ENCODE measurements at places on chromosomes 6 and 20. TPM values are rescaled to one million over a fixed set of nuclear protein-coding genes. Genes with fewer than 3 reads are reported as not detected.

Gene SPTLC3
- 10.0 TPM for total RNA-seq

Gene TMEM151B
- total RNA-seq, result not detected

Gene WFDC5
- total RNA-seq, result not detected

Gene CDH4
- total RNA-seq, result under 0.01 TPM

Gene CDH26
- under 0.01 TPM for total RNA-seq

Gene RNF217
- 8.1 TPM for total RNA-seq

Gene ZNF311
- 1.1 TPM for total RNA-seq

Gene PROKR2
- total RNA-seq, result not detected

Gene MAP7
- total RNA-seq, result 0.37 TPM

Gene CTCFL
- total RNA-seq, result not detected

Gene CALHM4
- total RNA-seq, result not detected

Gene DEFB132
- not detected for total RNA-seq

Gene GID8
- total RNA-seq, result 29.5 TPM

Gene CPNE1
- total RNA-seq, result 147 TPM

Gene TNFRSF21
- 30.1 TPM for total RNA-seq

Gene DPPA5
- total RNA-seq, result not detected

Gene GCLC
- total RNA-seq, result 8.5 TPM

Gene PGC
- total RNA-seq, result not detected

Gene AAR2
- 24.0 TPM for total RNA-seq

Data from subcutaneous preadipocyte (primary cell).